HT-29 (cell line): ENCODE measurements at places on chromosomes 1 and 21. TPM values are rescaled to one million over a fixed set of nuclear protein-coding genes. Genes with fewer than 3 reads are reported as not detected.

- no peak for DNase-seq
These were observed 16.2 kb downstream of the HSD11B1 start for GRCh38 chr1:209720826-209721225.

GRCh38 chr1:201142849-201143725, 11.2 kb downstream of the TMEM9 start:
- DNase-seq = no peak

- no peak for DNase-seq
These were observed 76.1 kb upstream of the JAK1 start for GRCh38 chr1:65042467-65042866.

DNA sequence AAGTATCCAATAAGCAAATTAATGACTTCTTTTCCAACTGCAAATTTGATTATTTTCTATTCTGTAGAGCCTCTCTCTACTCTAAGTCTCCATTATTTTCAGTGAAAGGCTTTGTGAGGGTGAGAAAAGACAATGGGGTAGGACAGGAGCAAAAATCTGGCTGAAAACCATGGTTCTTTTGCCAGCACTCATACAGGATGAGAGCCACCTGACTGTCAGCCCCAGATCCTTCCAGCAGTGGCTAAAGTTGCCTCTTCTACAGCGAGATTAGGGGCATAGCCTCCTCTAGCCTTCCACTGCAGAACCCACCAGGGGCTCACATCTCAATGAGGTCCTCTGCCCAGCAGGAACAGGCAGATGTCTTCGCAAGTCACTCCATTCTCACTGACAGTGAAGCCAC, 23.7 kb downstream of the NMNAT2 start:
- DNase-seq = no peak

DNA sequence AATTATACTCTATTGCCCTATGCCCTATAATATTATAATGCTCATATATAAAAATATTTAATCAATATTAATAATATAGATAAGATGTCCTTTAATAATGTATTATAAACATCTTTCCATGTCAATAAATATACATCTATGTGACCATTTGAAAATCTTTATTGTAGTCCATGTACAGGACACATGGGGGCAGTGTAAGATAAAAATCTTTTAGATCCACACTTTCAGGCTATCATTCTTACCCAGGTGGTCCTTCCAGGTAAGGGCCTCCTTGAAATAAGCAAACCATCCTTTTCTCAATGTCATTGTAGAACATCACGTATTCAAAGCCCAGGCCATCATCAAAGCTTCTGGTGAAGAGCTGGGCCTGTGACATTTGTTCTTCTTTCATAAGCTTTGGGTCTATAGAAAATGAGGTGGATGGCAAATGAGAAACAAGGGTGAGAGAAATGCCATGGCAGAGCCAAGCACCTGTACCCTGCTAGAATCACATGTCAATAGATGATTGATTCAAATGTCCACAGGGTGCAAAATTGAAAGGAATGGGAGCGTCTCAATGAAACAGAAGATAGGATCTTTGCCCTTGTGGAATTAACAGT, 20.2 kb downstream of the THEM4 start:
- peak; percentile 60 for DNase-seq

DNA sequence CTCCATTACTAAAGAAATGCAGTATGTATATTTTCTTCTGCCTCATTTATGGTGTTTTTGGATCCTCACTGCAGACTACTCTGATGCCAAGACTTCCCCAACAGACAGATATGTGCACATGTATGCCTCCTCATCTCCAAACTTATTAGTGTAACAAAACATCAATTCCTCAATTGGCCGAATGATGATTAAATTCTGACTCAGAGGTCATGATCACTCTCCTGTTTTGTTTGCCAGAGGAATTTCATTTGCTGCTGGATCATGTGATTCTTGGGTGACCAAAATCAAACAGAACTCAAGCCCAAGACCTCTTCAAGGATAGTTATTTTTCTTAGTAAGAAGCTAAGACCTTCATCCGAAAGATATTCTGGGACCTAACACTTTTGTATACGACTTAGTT, 227.6 kb downstream of the LMO4 start:
- no peak for DNase-seq

GRCh38 chr1:41530411-41530810, 45.9 kb upstream of the EDN2 start:
- DNase-seq = no peak

CR1L gene
- not detected in 2 replicates for total RNA-seq

DNA sequence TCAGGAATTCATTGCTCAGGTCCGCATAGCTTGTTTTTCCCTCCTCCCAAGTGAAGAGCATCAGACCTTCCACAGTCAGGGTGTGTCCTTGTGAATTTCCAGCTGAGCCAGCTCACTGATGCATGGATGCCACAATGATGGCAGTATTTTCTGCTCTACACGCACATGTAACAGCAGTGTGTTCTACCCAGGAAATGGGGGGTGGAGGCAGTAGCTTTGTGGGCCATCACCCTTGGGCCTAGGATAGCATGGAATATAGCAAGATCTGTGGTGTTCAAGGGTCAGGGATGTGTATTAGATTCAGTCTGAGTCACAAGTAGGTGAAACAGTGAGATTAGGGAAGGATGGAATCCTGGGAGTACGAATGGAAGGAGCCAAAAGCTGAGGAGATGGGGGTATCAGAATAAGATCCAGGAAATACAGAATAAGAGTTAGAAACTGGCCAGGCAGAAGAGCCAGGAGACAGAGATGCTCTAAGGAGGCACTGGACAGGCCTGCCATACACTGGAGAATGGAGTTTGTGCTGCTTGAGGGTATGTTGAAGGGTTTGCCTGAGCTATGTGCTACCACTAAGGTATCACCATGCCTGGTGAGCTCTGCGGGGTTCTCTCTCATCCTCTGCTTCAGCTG, 90.6 kb upstream of the CNIH3 start:
- no peak for DNase-seq

OR2T35 gene
- not detected in 2 replicates for total RNA-seq

GRCh38 chr1:21822349-21822748, 10.3 kb downstream of the LDLRAD2 start:
- DNase-seq = no peak

DNA sequence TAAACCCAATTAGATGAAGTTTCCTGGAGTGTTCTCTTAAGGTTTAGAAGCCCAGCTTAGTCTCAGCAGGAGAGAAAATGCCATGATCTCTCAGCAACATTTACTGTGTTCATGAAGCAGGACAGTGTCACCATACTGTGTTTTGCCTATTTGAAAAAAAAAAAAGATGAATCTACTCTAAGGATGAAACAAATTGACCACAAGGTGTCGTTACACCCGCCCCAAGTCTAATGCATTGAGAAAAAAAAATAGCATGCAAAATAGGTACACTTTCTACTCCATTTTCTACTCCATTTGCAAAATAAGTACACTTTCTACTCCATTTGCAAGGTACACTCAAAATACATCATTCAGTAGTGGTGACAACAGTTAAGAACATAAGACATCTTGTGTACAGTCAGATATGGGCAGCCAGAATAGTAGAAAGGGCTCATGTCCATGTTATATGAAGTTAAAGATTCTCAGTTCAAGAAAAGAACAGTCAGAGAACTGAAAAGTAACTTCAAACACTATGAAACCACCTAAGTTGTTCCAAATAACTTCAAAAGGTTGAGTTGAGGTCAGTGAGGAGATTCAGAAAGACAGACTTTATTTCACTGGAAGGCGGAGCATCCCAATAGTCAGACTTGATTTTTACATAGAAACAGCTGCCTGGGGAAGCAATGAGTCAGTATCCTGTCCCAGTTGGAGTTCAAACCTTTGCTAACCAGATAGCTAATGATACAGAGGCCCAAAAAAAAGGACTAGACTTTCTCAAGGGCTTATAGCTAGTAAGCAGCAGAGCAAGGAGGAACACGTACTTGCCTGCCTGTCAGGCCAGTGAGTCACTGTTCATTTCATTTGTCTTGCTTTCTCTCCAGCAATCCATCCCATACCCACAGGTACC, 13.3 kb downstream of the PLPPR5 start:
- peak; percentile 57 for DNase-seq

DNA sequence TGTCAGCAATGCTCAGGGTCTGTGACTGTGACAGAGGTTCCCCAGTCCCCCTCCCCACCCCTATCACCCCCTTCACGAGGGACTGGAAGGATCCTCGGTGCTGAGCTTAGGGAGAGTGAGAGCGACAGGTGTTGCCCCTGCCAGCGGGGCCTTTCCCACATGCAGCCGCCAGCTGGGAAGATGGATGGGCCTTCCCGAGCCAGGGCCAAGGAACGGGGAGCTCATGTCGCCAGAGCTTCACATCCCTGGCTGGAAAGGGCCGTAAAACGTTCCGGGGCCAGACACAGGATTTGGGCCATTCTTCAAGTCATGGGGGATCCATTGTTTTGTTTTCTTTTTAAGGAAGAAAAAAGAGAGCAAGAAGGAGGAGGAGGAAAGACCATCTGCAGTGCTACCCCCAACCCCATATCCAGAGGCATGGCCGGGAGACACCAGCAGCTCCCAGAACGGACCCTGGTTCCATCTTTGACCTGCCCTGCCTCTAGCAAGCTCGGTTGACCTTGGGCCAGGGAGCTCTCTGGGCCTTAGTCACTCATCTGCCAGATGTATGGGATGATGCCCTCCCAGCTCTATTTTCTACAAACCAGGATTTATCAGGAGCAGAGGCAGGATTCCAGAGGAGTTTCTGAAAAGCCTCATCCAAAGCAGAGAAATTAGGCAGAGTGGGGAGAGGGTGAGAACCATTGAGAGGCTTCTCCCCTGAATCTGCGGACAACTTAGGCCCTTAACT, 54.1 kb downstream of the TAS1R2 start:
- DNase-seq = no peak

GRCh38 chr1:228163776-228164519, 1.7 kb upstream of the IBA57 start:
- no peak for DNase-seq

DCST1 gene
- total RNA-seq = 0.05 TPM in 1 of 2 replicates, not detected in the other

DNA sequence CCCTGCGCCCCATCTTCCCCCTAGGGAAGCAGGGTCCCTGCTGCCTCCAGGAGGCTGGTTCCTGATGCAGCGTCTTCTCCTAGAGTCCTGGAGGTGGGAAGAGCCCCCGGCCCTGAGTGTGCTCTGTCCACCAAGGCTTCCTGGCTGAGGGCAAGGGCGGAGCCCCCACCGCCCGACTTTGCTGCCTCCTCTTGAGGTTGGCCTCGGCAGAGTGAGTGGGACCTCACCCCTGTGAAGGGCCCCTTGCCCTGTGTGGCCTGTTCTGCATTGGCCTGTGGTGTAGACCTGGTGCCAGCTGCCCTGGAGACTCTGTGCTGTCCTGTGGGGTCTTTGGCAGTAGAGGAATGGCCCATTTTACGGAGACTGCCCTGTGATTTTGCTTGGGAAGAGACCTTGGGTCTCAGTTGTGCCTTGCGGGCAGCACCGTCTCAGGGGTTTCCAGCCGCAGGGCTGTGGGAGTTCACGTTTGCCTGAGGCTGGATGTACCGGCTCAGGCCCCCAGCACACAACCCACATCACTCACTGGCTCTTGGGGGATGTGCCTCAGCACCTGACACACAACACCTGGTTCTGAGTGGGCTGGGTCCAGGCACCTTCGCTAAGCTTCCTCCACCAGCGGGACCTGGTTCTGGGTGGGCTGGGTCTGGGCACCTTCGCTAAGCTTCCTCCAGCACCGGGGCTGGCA, 73.6 kb downstream of the SKI start:
- no peak for DNase-seq

- no peak for DNase-seq
These were observed 29.0 kb downstream of the THAP3 start for GRCh38 chr1:6653436-6654290.

GRCh38 chr1:192936313-192937018, 122.7 kb downstream of the UCHL5 start:
- DNase-seq = no peak

GRCh38 chr1:53562981-53563379, 103.8 kb downstream of the DMRTB1 start:
- DNase-seq = no peak

DPT gene
- total RNA-seq = not detected in 2 replicates

DNA sequence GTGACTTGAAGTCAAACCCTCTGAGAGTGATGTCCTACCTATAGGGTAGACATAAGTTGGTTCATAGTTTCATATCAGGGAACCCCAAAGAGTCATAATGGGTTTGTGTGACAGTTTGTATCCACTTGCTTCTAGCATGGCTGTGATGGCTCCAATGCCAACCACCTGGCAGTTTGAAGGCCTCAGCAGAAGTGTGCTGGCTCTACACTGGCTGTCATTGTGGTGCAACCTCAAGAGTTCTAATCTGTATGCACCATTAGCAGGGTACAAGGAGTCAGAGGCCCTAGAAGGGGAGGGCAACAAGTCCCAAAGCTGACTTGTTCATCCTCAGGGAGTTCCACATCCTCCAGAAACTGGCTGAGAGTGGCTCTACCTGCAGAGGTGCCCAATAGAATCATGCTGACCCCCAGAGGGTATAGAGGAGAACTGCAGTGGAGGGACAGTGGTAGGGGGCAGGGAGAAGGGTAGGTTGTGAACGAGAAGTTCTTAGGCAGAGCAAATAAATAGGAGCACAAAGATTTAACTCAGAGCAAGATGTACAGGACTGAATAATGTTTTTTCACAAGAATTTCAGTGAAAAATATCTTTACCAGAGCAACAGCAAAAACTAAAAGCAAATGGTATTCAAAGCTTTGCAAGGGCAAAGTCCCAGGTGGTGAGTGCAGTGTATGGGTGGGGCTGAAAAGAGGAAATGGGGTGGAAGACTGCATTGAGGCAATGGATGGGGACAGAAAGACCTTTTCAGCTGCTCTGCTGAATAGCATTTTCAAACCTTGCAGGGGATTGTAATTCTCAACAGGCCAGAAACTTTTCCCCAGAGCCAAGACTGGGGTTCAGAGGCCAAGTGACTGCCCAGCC, 3.2 kb downstream of the FCRL2 start:
- peak; percentile 57 for DNase-seq

FAAH gene
- total RNA-seq = 53.2 and 62.9 TPM in 2 replicates

ATG4C gene
- total RNA-seq = 1.6 and 3.7 TPM in 2 replicates

GRCh38 chr1:223730479-223731132, 18.3 kb downstream of the CAPN2 start:
- DNase-seq = no peak

GRCh38 chr1:217734973-217735372, 103.8 kb downstream of the SPATA17 start:
- DNase-seq = no peak

- peak; percentile 33 for DNase-seq
These were observed 5.7 kb upstream of the ZDHHC18 start for GRCh38 chr1:26820784-26821269.

- no peak for DNase-seq
These were observed 677 bp downstream of the PRKAA2 start for GRCh38 chr1:56645677-56646305.

DNA sequence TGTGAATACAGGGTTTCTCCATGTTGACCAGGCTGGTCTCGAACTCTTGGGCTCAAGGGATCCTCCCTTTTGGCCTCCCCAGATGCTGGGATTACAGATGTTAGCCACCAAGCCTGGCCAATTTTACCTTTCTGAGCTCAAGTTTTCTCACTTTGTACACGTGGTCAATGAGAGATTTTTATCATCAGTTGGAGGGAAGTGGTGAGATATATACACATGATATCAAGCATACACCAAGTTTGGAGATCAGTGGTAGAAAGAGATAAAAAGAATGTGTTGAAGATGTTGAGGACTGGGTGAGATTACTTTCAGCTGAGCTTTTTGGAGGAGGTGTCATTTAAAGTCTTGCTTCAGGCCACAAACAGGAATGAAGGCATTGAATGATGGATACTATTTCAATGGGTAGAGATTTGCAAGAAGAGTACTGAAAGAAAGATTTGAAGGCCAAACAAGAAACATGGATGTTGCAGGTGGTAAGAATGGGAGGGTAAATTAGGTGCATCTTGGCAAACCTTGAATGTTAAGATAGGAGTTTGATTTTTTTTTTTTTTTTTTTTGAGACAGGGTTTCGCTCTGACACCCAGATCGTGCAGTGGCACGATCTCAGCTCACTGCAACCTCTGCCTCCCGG, 3.0 kb upstream of the SESN2 start:
- DNase-seq = no peak

- DNase-seq = no peak
These were observed 1.2 kb downstream of the UBR4 start for GRCh38 chr1:19208710-19209438.
